ENCODE measurements at places on chromosomes 7 and 10.

- no peak for DNase-seq
Measured at GRCh38 chr7:140670343-140670935, 2.3 kb upstream of the ADCK2 start.

DNA sequence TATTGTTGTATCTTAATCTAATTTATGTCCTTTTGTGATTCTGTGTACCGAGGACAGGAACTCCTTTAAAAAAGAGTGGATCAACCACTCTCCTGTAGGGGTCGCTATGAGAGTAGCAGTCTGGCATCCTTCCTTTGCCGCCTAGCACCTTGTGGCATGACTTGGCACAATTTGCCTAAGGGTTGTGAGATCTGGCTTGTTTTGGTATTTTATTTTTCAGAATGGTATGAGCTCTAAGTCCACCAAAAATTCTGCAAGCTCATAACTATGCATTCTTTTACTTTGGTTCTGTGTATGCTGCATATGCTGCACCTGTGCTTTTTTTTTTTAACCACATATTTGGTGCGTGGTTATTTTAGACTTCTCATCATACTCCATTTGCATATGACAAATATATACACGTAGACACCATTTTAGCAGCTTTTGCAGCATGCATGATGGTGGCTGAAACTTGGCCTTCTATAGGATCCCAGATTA is 112.8 kb downstream of the CDK14 start:
- DNase-seq, result no peak

GRCh38 chr7:151053751-151054150 is 3.9 kb downstream of the CDK5 start:
- no peak for DNase-seq

DNA sequence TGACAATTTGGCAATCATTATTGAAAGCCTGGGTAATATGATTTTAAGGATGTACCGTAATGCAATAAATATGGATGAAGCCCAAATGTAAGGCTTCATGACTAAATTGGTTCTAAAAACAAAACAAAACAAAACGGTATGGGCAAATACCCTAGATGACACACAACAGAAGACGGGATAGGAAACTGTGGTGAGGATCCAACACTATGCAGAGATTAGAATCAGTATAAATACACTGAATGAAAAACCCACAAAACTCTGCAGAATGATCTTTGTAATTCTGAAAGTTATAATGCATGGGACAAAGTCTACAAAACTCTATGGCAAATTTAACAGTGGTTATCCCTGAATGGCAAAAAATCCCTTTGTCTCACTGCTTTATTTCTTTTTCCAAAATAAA is 57.6 kb downstream of the MALSU1 start:
- DNase-seq, result no peak

DNA sequence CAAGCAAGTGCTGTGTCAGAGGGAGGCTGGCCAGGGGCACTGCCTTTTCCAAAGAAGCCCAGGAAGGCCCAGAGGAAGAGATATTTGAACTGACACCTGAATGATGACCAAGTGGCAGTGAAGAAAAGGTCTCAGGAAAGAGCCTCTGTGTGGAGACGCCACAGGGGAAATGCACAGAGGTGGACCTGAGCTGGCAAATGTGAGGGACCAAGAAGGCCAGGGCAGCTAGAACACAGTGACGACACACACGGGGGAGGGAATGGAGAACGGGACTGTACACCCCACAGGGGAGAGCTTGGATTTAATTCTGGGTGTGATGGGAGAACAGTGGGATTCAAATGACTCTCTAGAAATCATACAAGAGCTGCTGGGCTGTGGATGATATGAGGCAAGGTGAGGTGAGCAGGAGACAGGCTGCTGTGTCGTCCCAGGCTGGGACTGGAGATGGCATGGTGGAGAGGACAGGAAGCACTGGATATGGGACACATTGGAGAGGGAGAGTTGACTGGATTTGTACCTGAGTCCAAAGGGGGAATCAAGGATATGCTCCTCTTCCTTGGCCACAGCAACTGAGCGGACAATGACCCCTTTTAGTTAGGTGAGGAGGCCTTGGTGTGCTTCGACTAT is 84.2 kb upstream of the DDC start:
- no peak for DNase-seq

DNA sequence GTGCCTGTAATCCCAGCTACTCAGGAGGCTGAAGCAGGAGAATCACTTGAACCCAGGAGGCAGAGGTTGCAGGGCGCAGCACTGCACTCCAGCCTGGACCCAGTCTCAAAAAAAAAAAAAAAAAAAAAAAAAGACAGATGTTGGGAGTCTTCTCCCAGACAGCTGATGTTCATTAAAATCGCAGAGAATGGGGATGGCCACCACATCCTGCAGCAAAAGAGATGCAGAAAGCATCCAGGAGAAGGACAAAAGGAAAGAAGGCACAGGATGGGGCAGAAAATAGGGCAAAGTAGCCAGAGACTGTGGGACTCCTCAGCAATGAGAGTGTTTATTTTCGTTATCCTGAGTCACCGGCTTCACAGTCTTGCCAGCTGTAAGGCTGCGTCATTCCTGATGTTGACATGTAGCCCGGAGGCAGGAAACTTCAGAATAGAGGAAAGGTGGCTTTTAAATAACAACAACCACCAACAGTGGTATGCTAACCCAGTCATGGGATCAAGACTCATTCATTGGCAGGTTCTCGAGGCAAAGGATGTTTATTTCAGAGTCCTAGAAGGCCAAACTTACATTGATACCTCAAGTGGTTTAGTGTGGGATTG is 149.5 kb upstream of the SVIL start:
- DNase-seq, result no peak

DNA sequence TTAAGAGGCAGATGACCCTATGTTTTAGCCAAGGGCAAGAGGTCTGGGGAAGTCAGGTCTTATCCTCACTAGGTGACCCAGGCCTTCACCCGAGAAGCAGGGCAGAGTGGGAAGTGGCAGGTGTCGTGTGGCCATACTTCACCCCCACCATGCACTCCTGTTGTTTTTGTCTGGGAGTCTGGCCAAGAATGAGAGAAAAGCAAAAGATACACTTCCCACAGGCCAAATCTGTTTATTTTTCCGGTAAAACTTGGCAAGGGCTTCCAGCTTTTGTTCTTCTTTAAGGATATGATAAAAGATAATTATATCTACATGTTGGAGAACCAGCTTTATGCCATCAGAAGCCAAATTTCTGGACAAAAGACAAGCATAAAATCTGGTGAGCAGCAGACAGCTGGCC is 137.4 kb upstream of the CDC14C start:
- no peak for DNase-seq

GRCh38 chr10:124087672-124088634 is 5.4 kb downstream of the CHST15 start:
- DNase-seq, result no peak

DNA sequence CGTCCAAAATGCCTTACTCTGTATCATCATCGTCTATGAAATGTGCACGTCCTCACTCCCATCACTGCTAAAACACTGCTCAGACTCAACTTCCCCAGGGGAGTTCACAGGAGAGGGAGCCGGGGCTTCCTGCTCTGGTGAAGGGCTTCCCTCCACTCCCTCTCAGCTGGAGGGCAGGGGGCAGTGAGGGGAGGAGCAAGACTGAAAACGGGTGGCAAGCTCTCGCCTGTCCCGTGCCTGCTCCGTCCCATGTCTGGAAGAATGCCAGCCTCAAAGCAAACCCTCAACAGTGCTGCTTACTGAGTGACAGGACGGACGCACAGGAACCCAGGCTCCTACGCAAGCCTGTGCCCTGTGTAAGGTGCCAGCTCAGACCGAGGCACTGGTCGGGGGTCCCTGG is 25.1 kb downstream of the PRKAG2 start:
- DNase-seq, result no peak

DNA sequence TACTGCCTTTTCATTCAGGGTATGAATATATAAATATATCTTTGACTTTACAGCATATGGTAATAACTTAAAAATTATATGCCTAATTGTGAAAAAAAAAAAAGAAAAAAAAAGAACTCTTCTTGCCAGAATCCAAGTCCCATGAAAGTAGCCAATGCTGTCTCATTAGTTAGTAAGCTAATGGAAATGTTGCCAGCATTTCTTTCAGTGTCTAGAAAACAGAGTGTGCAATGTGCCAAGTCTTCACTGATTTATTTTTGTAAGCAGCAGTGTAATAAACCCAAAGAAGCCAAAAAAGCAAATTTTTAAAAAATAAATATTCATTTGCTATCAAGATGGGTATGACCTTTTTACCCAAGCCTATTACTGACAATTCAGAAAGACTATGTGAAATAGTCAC is 31.1 kb upstream of the LRRN3 start:
- no peak for DNase-seq

DNA sequence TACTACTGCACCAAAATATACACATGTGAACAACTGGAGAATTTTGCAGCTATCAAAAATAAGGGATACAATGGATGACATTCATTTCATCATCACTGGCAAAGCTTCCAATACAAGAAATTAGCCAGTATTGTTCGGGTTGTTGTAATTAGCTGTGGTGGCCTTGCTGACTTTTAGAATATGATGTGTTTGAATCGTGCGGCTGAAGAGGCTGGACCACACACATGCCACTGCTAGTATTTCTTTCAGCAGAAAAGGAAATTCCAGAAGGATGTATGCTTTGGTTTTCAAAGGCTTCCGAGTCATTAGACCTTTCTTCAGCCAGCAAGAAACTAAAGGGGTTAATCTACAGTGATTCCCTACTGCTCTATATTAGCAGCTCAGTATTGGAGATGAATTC is 16.6 kb downstream of the RPP38 start:
- no peak for DNase-seq

DNA sequence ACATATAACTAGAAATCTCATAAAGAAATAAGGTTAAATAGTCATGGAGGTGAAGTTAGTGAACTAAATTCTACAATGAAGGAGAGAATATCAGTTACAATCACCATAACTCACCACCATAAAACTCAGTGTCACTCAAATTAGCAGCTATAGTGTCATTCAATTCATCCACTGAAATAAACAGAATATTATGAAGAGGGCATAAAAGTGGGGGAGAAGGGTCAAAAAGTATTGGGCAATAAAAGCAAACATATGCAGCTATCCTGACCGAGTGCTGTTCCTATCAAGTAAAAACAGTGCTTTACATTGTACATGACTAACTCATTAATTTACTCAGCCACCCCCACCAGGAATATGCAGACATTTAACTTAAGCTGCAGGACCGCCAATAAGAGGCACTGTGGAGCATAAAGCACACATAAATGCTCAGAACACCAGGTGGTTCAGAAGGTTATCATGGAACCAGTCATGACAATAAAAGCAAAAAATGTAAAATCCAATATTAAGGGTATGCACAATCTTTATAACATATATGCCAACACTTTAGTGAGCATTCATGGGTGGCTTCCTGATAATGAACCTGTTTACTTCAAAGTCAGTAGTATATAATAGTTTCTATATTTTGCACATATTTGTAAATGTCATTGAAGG is 95.5 kb upstream of the LAMB4 start:
- no peak for DNase-seq

- DNase-seq, result no peak
Measured at GRCh38 chr7:4791101-4791737, 15.8 kb downstream of the AP5Z1 start.

DNA sequence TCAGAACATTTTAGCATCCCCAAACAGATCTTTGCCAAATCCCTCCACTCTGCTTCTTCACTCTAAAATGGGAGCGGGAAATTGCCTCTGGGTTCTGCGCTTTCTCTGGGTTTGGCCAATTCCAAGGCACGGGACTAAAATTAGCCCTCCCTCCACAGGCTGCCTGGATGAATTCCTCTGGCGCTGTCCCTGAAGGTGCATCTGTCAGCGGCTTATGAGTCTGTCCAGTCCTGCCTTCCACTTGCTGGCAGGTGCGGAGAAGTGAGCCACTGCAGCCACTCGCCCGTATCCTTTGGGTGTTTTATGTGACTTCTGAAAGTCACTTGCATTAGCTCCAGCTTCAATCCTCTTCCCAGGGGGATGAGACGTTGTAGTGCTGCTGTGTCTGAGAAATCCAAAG is 121.6 kb downstream of the SH2D4B start:
- no peak for DNase-seq

DNA sequence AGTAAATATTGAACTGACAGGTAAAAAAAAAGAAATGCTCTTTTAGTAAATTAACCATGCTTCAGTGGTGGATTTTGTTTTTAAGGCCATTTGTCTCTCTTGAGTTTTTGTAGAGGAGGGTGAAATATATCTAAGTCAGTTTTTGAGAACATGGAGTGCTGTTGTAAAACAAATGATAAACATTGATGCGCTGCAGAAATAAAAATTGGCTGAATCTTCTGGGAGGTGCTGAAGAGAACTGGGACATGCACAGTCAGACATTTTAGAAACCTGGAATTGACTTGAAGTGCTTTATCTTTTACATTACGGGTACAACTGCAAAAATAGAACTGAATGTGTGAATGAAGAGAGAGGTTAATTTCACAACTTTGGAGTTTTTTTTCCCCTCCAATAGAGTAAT is 203.0 kb upstream of the HDAC9 start:
- DNase-seq, result no peak

DNA sequence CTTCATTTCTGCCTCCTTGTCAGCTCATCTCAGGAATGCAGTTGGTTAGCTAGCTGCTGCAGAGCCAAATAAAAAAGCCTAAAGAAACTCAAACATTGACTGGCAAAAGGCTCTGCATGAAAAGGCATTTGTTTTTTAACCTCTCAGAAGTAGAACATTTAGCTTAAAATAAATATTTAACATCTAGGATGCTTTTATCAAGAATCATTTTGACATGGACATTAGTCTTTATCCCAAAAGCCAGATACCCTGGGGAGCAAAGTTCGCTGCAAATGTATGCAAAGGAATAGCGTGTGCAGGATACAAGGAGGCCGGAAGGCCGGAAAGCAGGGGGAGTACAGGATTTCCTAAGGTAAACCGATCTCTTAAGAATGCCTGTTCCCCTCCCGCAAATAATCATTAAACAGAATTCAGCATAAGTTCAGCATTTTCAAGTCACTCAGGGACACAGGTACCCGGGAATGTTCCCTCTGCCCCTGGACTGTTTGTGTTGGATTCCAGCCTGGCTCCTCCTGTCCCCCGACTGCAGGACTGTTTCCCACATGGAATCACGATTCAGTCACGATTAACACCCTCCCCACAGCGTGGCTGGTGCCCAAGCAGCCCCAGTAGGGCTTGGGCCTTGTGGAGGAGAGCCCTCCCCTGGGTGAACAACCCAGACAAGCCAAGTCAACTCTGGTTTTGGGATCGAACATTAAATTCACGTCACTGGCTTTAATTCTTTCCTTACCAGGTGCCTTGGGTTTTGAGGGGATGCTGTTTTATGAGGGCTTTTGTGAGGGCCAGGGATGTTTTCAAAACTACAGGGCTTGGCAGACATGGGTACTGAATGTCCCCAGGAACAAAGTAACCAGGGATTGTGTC is 97.8 kb downstream of the HIPK2 start:
- no peak for DNase-seq

- DNase-seq, result no peak
Measured at GRCh38 chr10:43123361-43124093, 14.7 kb upstream of the CSGALNACT2 start.

DNA sequence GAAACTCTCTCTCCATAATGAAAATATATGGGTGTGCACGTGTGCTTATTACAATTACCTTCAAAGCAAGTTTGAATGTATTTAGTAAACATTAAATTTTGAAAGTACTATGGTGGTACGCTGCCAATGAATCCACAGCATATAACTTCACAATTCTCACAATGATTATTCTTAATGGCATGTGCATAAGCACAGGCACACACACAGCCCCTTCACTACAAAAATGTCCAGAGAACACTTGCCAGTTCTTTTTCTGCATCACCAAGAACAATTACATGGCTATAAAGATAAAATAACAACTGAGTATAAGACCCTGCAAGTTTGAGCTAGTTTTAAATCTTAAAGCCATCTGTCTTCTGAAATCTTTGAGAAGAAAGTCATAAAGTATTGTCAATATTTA is 22.2 kb downstream of the SGCE start:
- no peak for DNase-seq

- DNase-seq, result peak; percentile 70
Measured at GRCh38 chr7:105656922-105657521, 75.7 kb upstream of the EFCAB10 start.

Measured in T-helper 9 cell (primary cell).